Bronchial epithelial cell (primary cell): ENCODE measurements at places on chromosomes 1 and 21. TPM values are rescaled to one million over a fixed set of nuclear protein-coding genes. Genes with fewer than 3 reads are reported as not detected.

- DNase-seq = no peak
Measured at GRCh38 chr1:47507881-47508701, 70.2 kb downstream of the FOXD2 start.

DNA sequence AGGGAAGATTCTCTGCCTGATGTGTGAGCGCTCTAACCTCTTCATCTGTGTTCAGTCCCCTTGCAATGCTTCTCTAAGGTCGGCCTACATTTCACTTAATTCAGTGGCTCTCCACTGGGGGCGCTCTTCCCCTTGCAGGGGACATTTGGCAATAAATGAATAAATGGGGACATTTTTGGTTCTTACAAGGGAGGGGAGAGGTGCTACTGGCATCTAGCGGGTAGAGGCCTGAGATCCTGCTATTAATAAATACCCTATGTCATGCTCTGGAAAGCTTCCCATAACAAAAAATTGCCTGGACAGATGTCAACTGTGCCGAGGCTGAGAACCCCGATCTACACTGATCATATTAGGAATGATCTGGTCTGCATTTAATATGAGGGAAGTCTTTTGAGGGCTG, 25.9 kb upstream of the DNAJC11 start:
- DNase-seq = peak; percentile 58

GRCh38 chr1:230274254-230274653, 151.9 kb downstream of the PGBD5 start:
- no peak for DNase-seq

DNA sequence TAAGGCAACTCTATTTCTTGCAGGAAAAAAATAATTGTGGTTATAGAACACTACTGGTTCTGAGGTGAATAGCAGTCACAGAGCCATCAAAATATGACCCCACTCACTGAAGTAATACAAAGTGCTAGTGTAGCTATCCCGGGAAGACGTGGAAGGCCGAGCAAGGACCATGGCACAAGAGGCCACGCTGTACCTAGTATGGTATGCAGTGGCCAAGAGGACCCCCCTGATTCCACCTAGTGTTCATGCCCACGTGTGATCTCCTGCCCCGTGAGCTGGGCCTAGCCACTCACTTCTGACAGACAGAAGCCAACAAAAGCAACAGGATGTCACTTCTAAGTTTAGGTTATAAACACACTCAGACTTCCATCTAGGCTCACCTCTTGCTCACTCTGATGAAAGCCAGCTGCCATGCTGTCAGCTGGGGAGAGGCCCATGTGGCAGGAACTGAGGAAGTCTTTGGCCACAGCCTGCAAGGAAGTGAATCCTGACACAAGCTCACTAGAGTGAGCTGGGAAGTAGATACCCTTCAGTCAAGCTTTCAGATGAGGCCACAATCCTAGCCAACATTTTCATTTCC, 21.7 kb upstream of the LSS start:
- DNase-seq = no peak

- peak; percentile 3 for DNase-seq
Measured at GRCh38 chr1:231796141-231796540, 169.6 kb downstream of the DISC1 start.

Gene GPR61
- not detected in 2 replicates for total RNA-seq

- DNase-seq = no peak
Measured at GRCh38 chr1:10667861-10668761, 128.3 kb downstream of the CASZ1 start.

DNA sequence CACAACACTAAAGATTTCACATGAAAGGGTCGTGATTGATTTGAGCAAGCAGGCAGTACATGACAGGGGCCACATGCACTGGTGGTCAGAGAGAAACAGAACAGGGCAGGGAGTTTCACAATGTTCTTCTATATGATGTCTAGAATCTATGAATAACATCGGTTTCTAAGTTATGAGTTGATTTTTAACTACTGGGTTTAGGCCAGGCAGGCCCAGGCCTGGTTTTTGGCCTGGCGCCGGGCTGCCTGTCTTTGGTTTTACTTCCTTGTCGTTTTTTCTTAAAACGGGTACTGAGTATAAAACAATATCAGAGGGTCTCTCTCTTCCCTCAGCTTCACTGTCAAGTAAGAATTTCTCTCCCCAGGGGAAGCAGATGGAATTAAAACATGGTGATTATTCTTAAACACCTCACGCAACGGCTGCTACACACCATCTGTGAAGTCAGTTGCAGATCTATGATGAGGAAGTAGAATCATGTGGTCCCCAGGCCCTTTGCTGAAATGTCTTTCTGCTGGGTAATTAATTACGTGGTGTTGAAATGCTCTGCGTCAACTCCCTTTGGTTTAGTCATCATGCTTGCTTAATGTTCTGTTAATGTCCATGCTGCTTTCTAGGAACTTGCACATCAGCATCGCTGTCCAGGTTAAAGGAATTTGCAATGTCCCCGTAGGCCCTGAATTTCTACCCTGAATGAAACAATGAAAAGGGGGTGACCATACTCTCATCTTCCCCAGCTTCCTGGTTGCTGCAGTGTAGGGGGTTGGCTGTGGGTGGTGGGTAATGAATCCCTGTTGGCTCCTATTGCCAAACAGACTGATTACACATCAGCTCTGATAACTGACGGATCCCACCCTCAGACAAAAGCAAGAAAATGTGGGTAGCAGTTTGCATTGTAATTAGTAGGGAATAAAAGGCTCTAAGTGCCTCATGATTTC, 70.3 kb downstream of the SERINC2 start:
- DNase-seq = peak; percentile 97

DNA sequence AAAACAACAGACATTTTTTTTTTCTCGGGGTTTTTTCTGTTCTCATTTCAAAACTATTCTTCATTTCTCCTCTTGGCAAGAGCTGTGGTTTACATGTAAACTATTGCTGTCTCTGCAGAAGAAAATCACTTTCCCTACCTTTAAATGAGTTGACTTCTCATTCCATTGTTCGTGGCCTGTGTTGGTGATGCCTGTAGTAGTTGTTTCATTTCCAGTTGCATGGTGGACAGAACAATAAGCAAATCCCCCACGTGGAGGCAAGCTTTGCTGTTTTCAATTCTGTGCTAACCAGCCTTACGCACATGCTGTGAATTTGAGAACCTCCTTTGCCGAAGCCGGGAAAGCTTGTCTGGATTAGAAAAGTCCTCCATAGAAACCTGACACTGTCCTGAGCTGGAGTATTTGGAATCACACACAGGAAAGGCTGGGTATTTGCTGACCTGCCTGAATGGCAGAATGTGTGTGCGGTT, 26.2 kb upstream of the MAP3K7CL start:
- peak; percentile 77 for DNase-seq

GRCh38 chr1:19006000-19006399, 49.5 kb upstream of the IFFO2 start:
- no peak for DNase-seq

DNA sequence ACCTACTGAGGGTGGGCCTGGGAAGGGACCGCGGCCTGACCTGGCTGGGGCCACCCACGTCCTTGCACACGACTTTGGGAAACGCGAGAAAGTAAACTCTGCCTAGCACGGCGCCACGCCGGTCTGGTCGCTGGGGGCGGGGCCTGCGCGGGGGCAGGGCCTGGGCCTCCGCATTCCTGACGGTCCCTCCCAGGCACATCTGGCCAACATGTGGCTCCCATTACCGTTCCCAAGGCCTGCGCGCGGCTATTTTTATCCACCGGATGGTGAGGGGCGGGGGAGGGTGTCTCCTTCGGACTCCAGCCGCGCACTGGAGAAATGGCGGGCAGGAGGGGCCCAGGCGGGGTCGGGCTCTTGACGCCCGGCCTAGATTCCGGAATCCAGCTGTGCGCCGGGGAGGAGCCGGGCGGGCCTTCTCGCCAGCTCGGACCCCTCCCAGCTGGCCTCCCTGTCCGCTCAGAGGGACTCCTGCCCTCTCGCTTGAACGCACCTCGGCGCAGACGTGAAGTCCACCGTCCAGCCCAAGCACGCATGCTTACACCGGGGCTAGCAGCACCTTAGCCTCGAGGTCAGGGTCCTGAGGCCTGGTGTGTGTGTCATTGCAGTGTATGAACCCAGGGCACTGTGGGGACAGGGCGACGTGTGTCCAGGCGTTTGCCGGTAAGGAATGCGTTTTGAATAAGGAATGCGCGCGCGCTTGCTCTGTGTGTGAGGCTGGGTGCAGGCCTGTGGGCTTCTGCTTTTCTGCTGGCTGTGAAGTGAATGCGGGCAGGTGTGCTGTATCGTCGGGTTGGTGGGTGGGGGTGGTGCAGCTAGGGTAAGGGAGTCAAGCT, 2.1 kb downstream of the EVA1B start:
- DNase-seq = no peak

DNA sequence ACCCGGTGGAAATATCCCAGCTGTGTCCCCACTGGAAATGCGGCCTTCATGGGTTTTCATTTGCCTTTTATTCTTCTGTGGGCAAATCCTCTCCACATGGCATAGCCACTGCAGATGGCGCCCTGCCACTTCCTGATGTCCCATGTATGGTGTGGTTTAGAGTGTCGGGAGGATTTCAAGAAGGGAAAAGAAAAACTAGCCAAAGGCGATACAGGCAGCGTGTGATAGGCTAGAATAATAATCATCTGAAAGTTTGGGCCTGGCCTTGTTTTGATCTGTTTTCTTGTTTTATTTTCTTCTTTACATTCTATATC, 123.6 kb downstream of the PEX14 start:
- DNase-seq = no peak

DNA sequence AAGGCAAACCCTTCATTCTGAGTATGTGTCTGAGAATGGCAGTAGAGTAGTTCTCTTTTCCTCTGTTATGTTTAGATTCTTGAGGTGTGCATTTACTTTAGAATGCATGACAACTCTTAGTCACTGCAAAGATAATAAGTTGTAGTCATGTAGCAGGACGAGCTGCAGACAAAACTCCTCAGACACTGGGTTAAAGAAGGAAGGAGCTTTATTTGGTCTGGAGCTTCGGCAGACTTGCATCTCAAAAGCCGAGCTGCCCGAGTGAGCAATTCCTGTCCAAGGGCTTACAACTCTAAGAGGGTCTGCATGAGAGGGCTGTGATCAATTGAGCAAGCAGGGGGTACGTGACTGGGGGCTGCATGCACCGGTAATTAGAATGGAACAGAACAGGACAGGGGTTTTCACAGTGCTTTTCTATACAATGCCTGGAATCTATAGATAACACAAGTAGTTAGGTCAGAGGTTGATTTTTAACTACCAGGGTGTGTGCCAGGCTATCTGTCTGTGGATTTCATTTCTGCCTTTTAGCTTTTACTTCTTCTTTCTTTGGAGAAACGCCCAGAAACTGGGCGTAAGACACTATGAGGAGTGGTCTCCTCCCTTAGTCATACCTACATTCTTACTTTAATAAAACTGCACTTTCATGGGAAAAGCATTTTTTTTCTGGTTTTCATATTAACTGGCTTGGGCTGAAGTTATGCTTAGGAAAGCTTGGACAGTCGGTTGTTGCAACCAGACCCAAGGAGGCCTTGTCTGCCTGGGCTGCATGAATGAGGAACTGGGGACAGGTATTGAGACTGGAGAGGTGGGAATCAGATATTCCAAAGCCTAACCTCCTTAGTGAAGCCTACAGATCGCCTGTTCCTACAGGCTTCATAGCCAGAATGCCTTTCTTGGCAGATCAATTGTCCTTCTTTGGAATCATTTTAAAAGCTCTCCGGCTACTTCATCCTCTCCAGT, 115.1 kb downstream of the RHOU start:
- DNase-seq = no peak

- DNase-seq = no peak
Measured at GRCh38 chr1:221408117-221408803, 333.6 kb downstream of the DUSP10 start.

DNA sequence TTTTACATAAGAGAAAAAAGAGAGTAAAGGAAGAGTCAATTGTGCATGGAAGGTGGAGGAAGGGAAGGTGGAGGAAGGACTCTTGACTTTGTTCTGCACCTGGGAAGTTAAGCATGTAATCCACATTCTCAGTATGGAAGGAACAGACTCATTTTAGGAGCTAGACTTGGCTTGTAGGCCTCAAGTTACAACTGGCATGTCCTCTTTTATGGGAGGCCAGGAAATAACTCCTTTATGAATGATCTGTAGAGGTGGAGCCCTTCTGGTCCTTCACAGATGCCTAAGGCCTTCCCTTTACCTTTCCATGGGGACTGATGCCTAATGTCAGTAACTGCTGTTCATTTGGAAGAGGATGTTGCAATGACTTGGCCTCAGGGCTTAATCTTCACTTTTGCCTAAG, 29.4 kb upstream of the CCSAP start:
- peak; percentile 85 for DNase-seq

DNA sequence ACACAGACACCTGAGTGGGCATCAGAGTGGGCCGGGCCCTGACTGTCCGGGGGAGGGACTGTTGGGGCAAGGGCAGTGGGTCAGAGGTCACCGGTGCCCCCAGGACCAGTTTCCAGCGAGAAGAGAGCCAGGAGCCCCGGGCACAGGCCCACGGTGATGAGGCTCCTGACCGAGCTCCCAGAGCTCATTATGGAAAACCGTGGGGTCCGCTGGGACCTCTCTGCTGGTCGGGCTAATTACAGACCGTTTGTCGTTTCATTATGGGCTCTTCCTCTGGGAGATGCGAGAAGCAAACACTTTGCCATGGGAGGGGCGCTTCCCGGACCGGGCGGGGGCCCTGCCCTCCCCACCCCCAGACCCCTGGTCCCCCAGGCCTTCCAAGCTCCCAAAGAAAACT, 12.0 kb upstream of the TTLL10 start:
- no peak for DNase-seq

- no peak for DNase-seq
Measured at GRCh38 chr1:74780594-74780993, 47.6 kb downstream of the TYW3 start.

DNA sequence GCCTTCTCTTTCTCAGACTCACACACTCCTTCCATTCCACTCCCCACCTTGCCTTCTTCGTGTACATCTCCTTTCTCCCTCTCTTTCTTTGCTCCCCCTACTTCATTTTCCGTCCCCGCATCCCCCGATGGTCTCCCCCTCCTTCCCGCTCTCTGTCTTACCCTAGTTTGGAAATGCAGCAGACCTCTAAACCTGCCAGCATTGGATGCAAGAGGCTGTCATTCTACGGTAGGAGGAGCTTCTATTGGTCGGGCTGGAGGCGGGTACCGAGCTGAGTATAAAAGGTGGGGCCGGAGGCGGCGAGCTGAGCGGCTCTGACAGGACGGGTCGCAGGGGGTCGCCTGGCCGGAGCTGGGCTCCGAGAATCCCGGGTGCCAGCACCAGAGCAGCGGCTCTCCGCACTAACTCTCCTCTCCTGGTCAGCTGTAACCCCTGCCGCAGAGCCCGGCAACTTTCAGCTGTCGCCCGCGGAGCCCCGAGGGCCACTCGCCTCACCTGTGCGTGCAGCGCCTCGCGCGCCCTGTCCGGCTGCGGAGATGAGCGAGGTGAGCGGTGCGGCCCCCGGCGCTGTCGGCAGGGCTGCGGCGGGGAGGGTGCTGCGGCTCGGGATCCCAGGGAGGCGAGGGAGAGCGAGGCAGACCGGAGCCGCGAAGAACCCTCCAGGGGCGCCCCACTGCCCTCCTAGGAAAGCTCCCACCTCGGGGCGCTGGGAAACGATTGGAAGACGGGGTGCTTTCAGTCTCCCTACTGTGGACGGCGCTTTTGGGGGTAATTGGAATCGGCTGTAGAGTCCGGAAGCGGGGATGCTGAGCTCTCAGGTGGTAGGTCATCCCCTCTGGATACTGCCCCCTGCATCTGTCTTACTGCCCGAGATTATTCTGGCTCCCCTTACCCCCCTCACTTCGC, at the start of gene PCP4L1:
Gene PCP4L1, plus strand, starts transcription at position 307 of the 906 bp plus-strand sequence. Its CDS starts 230 bp downstream, at position 537.
- peak; percentile 63 for DNase-seq

Gene LCE1E
- total RNA-seq = not detected in 2 replicates

Gene CHIT1
- total RNA-seq = under 0.01 TPM in 2 replicates
